MM.1S (cell line): ENCODE measurements at places on chromosomes 4 and X.

DNA sequence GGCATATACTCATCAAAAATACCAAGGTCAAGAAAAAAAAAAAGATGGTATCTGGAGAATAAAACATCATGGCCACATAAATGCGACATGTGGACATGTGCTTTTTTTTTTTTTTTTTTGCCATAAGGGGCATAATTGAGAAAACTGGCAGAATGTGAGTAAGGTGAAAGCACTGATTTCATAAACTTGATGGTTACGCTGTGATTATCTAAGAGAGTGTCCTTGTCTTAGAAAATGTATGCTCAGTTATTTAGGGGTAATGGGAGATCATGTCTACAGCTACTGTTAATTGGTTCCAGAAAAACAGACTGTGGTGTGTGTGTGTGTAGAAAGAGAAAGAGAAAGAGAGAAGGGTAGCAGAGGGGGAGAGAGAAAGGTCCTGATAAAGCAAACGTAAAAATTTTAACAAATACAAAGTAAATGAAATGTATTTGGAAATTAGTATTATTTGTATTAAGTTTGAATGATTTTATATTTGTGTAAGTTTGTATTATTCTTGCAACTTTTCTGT is 8.1 kb downstream of the DNAJB14 start:
- H3K36me3 ChIP-seq: peaks cover 5% of the 10 kb centered on the region; the same call in 1 of the 2 replicates
- no peak overlapping the region for H3K27ac ChIP-seq
- peaks cover 3% of the 10 kb centered on the region; the same call in 1 of the 2 replicates for H3K4me1 ChIP-seq
- no peak for DNase-seq

- no peak overlapping the region for H3K27ac ChIP-seq
- H3K4me1 ChIP-seq: 0 out of 2 replicates have a peak, but pooled peaks cover 3% of the 10 kb centered on the region
- no peaks in the 10 kb centered on the region for H3K27me3 ChIP-seq
- DNase-seq: no peak
Measured at GRCh38 chr4:24736066-24736465, 59.3 kb upstream of the SOD3 start.

GRCh38 chrX:107025545-107025944 is 25.5 kb upstream of the MORC4 start:
- H3K27me3 ChIP-seq: no peaks in the 10 kb centered on the region
- H3K4me1 ChIP-seq: no peaks in the 10 kb centered on the region
- H3K27ac ChIP-seq: no peak overlapping the region
- H3K4me3 ChIP-seq: no peak overlapping the region
- peak; percentile 24 for DNase-seq

GRCh38 chrX:152881289-152881688 is 16.6 kb upstream of the ZNF185 start:
- no peaks in the 10 kb centered on the region for H3K27me3 ChIP-seq
- H3K4me1 ChIP-seq: no peaks in the 10 kb centered on the region
- no peaks in the 10 kb centered on the region for H3K36me3 ChIP-seq
- no peak for DNase-seq

DNA sequence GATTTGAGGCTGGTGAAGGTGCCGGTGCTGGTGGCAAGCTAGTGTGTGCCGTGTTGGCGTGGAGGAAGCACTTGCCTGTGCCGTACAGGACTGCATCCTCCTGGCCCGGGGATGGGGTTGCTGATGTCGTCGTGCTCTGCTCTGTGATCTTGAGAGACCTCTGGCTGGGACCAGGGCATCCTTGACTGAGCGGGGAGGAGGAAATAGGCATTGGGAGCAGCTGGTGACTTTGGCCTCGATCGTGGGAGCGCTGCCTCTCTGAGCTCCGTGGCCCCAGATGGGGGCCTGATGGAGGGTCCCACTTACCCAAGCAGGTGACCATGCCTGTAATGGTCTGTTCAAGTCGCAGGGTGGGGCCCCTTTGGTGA is 31.5 kb upstream of the CLCN4 start:
- H3K36me3 ChIP-seq: no peaks in the 10 kb centered on the region
- peaks cover 26% of the 10 kb centered on the region for H3K4me1 ChIP-seq
- no peak for DNase-seq
- H3K4me3 ChIP-seq: no peak overlapping the region
- H3K27me3 ChIP-seq: no peaks in the 10 kb centered on the region
- H3K27ac ChIP-seq: no peak overlapping the region

GRCh38 chr4:72489267-72489666 is 79.8 kb downstream of the ADAMTS3 start:
- DNase-seq: no peak
- H3K36me3 ChIP-seq: no peaks in the 10 kb centered on the region
- no peaks in the 10 kb centered on the region for H3K4me1 ChIP-seq
- H3K27me3 ChIP-seq: no peaks in the 10 kb centered on the region
